ENCODE measurements at places on chromosomes 13 and 19.

- DNase-seq, result no peak
Measured at GRCh38 chr13:47917022-47917574, 84.0 kb downstream of the SUCLA2 start.

GRCh38 chr13:72559716-72560115 lies 167.7 kb downstream of the MZT1 start:
- no peak for DNase-seq

- DNase-seq, result no peak
Measured at GRCh38 chr13:46113596-46113995, 8.8 kb upstream of the CPB2 start.

DNA sequence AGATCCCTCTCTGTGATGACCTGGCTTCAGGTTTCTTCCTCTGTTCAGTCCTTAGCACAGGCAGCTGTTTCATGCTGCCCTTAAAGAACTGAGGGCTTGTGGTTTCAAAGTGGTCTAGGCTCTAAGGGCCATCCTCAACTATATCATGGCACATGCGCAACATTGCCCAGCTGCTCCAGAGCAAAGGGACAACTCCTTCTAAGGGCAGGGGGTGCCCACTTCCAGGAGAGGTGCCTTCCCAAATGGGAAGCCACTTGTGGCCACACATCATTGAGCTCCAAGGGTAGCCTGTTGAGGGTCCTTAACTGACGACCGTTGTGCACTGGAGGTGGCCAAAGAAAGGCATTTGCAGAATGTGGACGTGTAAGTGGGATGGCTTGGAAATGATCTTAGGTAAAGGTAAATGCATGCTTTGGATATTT lies 7.3 kb downstream of the GPR183 start:
- no peak for DNase-seq

GRCh38 chr19:51660975-51661600 lies 14.5 kb upstream of the SIGLEC14 start:
- peak; percentile 40 for DNase-seq

GRCh38 chr13:98225036-98225940 lies 48.2 kb upstream of the RNF113B start:
- no peak for DNase-seq

GRCh38 chr13:76729691-76730090 lies 156.5 kb downstream of the KCTD12 start:
- no peak for DNase-seq

DNA sequence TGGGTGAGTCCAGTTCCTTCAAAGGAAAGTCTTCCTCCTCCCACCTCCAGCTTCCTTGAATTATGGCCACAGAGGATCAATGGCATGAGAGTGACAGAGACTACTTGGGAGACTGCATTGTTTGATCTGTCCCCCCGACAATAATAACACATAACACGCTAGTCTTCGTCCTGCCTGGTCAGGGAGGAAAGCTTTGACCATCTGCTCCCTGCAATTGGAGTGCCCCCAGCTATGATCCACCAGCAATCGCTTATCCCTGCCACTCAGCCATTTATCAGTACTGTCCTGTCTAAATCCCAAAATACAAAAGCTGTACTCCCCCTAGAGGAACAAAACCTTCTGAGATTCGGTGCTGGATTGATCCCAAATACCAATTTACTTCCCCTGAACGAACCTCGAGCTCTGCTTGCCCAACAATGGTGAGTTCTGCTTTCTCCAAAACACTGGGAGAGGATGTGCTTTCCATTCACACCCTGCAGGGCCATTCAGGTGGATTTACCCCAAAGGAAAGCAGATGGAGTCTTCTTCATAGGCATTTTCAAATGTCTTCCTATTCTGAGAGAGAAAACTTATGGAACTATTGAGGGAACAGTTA lies 466.7 kb downstream of the TSHZ3 start:
- no peak for DNase-seq

DNA sequence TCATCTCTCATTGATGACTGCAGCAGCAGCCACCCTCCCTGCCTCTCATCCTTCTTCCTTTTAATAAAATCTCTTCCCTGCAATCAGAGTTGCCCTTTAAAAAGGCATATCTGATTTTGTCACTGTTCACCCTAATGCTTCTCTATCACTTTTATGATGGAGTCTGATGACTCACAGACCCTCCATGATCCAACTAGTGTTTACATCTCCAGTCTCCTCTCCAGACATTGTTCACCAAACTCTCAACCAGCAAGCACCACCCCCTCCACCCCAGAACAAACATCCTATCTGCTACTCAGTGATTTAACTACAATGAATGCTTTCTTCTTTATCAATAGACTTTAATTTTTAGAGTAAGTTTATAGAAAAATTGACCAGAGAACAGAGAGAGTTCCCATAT lies 59.5 kb downstream of the TNFSF11 start:
- DNase-seq, result no peak

GRCh38 chr19:56838024-56838908 lies 2.3 kb downstream of the PEG3 start:
- DNase-seq, result no peak

DNA sequence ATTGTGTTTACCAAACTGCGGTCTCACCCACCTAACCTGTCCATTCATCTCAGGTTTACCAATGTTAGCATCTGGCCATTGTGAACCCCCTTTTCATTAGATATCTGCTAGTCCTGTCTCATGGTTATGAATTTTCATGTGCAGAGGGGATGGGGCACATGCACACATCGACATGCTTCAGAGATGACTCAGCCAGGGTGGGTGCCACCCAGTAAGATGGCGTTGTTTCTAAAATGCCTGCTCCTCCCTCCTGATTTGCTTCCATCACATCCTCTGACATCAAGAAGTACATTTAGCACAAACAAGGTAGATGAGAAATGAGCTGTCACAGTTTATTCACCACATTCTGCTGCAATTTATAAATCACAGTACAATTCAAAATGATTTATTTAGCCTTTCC lies 51.3 kb downstream of the GPALPP1 start:
- no peak for DNase-seq

DNA sequence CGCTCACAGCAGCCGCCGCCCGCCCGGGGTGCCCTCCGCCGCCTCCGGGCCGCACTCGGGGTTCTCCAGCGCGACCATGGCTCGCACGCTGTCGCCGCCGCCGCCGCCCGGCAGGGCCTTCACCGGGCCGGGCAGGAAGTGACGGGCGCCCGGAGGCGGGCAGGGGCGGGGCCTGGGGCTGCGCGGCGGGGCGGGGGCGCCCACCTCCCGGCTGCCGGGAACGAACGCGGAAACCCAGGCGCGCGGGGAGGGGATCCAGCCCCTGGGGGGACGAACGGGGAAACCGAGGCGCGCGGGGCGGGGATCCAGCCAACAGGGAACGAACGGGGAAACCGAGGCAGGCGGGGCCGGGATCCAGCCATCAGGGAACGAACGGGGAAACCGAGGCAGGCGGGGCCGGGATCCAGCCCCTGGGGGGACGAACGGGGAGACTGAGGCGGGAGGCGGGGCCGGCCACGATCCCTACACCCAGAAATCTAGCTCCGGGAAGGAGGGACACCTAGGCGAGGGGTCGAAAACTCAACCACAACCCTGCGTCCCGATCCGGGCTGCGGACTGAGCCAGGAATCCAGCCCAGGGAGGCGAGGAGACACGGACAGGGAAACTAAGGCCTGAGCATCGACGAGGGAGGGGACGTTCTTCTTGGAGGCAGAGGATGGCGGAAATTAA lies at the start of gene R3HDM4:
Gene R3HDM4 (minus strand): TSS at position 140 of the 669 bp plus-strand sequence. CDS start 62 bp downstream, at position 78.
- peak; percentile 90 for DNase-seq

- DNase-seq, result no peak
Measured at GRCh38 chr13:76772241-76772640, 114.0 kb downstream of the KCTD12 start.

GRCh38 chr13:93776936-93777335 lies 550.3 kb downstream of the GPC6 start:
- DNase-seq, result no peak

DNA sequence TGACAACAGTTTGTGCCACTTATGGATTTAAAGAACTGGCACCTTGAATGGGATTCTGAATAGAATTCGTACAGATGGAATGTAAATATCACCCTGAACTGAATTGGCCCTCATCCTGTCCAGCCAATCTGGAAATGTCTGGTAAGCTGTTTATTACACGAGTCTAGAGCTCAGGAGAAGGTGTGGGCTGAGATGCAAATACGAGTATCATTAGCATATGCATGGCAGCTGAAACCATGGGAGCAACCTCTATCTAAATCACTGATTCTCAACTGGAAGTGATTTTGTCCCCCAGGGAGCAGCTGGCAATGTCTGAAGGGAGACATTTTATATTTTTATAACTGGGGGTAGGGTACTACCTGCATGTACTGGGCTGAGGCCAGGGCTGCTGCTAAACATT lies 15.6 kb upstream of the VWA8 start:
- no peak for DNase-seq

DNA sequence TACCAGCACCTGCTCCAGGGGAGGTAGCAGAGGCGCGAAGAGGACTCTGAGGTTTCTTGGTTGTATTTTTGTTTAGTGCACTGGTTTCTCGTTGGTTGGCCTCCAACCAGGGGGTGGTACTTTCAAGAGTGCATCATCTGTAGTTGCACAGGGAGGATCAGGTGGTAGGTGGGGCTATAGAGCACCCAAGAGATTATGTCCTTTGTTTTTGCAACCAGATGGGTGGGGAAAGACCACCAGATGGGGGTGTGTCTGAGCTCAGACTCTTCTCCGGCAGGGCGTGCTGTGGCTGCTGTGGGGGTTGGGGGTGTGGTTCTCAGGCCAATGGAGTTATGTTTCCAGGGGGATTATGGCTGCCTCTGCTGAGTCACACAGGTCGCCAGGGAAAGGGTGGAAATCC lies 254.4 kb upstream of the KLF12 start:
- no peak for DNase-seq

GRCh38 chr19:44820648-44821609 lies 12.0 kb downstream of the BCAM start:
- no peak for DNase-seq

DNA sequence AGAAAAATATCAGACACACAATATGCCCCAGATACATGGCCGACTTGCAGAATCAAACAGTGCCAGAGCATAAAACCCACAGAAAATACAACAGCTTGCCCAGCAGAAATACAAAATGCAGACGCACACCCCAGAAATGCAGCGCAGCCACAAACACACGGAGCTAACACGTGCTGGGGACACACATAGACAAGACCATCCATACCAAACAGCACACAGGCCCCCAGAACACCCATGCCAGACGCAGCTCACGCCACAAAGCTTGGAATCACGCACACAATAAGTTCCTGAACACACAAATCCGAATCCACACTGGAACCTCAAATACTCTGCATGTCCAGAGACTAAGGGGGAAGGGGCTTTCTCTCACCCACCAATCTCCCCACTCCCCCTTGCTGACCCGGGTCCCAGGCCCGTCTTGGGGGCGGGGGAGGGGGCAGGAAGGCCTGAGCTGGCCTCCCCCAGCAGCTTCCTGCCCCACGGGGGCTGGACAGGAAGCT lies 17.2 kb downstream of the CCDC97 start:
- no peak for DNase-seq

DNA sequence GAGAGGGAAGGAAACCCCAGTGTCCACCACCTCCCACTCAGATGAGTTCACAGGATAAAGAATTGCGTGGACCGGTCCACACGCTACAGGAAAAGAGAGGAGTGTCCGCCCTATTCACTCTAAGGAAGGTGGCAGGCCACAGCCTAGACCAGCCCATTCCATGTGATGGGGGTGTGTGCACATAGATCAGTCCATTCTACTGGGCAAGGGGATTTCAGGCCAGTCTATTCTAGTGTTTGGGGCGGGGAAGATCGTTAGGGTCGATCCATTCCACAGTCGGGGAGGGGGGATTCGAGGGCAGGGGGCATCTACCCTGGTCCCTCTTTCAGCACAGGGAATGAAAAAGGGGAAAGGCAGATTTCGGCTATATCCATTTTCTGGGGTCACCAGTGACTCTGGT lies 7.8 kb downstream of the FIZ1 start:
- DNase-seq, result no peak

- no peak for DNase-seq
Measured at GRCh38 chr13:30884543-30884942, 21.5 kb upstream of the MEDAG start.

DNA sequence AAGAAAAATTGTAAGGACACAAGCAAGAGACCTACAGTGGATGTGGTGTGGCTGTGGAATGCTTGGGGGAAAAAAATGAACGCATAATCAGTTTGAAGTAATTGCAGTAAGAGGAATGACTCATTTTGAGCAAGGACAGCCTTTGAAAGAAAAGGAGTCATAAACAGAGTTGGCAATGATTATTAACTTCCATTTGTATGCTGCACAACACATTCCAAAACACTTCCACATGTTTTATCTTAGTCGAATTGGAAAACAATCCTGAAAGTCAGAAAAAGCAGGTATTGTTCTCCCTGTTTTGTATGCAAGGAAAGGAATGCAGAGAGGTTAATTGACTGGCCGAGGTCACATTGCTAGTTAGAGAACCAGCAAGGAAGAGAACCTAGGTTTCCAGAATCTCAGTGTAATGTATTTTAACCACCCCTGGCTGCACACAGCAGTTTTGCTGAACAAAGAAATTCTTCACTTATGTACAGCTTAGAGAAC lies 630.0 kb upstream of the MIR17HG start:
- DNase-seq, result no peak

DNA sequence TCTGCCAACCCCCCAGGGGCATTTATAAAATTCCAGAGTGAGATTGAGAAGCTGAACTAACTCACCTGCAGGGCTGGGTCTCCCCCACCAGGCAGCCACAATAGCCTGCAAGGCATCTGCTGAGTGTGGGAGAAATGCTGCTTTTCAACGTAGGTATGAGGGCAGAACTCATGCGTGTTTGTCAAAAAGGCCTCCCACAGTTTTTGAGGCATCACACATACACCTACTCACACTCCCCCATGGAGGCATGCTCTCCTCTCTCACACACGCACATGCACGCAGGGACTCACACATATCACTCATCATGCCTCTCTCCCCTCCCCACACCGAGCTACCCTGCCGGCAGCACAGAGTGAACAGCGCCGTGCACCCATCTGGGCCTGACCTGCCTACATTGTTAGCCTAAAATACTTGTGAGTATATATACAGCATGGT lies 390.5 kb downstream of the FGF9 start:
- DNase-seq, result peak; percentile 54

DNA sequence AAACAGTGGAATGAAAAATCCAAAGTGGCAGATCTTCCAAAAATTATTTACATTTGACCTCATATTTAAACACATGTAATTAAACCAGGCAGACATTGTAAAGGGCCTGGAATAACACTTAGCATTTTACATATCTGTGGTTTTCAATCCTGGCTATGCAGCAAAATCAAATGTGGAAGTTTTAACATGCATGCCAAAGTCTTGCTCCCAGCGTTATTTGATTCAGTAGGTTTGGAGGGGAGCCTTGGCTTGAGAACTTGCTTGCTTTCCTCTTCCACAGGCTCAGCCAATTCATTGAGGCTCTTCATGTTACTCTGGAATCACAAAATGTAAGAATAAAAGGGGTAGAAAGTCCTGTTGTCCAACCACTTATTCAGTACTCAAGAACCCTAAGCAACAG lies 42.5 kb upstream of the INTS6 start:
- DNase-seq, result no peak

All from stimulated activated CD4-positive, alpha-beta T cell treated with anti-CD3 and anti-CD28 coated beads, Interleukin-1b, Interleukin-23, amount 100 ng/mL, for 4 hours (primary cell).